ENCODE measurements at places on chromosomes 3 and 15.
A peak's percentile ranks its signal among the peaks of the same experiment; 100 is the strongest.

GRCh38 chr3:59935025-59935424, 885.2 kb upstream of the CFAP20DC start:
- DNase-seq: no peak

- DNase-seq: peak; percentile 68
Observed at GRCh38 chr3:104886220-104886995, 480.3 kb upstream of the ALCAM start.

GRCh38 chr3:46892285-46893145, 15.0 kb downstream of the PTH1R start:
- peak; percentile 78 for DNase-seq

GRCh38 chr3:44991326-44991725, 15.3 kb downstream of the EXOSC7 start:
- DNase-seq: no peak

- no peak for DNase-seq
Observed at GRCh38 chr3:71067977-71068654, 515.4 kb downstream of the FOXP1 start.

DNA sequence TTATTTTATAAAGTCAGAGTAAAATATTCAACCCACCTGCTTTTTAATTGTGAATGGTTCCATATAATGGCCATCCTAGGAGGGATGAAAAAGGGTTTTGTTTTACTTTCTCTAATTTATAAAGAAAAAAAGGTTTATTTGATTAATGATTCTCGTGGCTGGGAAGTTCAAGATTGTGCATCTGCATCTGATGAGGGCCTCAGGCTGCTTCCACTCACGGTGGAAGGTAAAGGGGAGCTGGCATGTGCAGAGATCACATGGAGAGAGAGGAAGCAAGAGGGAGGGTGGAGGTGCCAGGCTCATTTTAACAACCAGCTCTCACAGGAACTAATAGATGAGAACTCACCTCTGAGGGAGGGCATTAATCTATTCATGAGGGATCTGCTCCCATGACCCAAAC, 27.7 kb upstream of the TRA2B start:
- no peak for DNase-seq

DNA sequence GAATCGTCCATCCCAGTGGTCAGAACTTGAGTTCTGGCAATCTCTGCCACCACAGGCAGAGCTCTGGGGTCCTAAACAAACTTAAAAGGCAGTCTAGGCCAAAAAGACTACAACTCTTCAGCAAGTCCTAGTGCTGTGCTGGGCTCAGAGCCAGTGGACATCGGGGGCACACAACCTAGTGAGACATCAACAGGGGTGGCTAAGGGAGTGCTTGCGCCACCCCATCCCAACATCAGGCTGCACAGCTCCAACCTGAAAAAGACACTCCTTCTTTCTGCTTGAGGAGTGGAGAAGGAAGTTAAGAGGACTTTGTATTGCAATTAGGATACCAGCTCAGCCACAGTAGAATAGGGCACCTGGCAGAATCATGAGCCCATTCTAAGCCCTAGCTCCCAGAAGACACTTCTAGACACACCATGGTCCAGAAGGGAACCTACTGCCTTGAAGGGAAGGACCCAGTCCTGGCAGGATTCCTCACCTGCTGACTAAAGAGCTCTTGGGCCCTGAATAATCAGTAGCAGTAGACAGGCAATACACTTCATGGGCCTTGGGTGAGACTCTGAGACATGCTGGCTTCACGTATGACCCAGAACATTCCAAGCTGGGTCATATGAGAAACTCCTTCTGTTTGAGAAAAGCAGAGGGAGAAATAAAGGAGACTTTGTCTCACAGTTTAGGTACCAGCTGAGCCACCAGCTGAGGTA, 72.0 kb downstream of the TFDP2 start:
- DNase-seq: no peak

DNA sequence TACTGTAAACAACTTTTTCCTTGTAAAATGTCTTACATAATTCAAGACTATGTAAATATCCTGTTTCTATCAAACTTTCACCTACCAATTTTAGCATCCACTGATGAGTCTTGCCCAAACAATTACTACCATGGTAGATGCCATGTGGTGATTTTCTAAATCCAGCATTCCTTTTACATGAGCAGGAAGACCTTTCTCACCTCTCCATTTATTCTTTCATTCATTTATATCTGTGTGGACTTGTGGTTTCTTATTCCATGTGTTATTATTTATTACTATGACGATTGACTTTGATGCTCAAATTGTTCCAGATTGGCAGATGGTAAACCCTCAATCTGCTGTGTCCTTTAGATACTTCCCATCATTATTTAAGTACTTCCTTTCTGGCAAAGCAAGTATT, 62.4 kb downstream of the IFT57 start:
- peak; percentile 35 for DNase-seq
